ENCODE measurements at places on chromosomes 16 and 17. TPM values are rescaled to one million over a fixed set of nuclear protein-coding genes. Genes with fewer than 3 reads are reported as not detected.

The MLYCD gene
- 1.4 TPM for total RNA-seq

The RNF222 gene
- not detected for total RNA-seq

The KRT24 gene
- total RNA-seq, result not detected

The IL17C gene
- total RNA-seq, result not detected

DNA sequence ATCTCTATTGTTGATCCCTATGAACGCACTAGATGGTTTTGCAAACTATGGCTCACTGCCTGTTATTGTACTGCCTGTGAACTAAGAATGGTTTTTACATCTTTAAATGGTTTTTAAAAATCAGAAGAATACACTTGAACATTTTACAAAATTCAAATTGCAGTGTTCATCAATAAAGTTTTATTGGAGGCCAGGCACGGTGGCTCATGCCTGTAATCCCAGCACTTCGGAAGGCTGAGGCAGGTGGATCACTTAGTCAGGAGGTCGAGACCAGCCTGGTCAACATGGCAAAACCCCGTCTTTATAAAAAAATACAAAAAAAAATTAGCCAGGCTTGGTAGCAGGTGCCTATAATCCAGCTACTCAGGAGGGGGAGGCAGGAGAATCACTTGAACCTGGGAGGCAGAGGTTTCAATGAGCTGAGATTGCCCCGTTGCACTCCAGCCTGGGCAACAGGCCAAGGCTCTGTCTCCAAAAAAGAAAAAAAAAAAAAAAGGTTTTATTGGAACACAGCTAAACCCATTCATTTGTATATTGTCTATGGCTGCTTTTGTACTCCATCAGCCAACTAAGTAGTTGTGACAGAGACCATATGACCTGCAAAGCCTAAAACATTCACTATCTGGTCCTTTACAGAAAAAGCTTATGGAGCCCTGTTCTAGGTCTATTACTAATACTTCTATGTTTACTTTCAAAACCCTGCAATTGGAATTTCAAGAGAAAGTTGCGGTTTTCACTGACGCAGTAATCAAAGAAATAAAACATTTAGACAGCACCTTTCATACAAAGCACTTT lies 18.9 kb downstream of the IKZF3 start:
- DNase-seq, result no peak

- no peak for DNase-seq
These were observed 11.8 kb upstream of the PHF12 start for GRCh38 chr17:28963055-28963611.

DNA sequence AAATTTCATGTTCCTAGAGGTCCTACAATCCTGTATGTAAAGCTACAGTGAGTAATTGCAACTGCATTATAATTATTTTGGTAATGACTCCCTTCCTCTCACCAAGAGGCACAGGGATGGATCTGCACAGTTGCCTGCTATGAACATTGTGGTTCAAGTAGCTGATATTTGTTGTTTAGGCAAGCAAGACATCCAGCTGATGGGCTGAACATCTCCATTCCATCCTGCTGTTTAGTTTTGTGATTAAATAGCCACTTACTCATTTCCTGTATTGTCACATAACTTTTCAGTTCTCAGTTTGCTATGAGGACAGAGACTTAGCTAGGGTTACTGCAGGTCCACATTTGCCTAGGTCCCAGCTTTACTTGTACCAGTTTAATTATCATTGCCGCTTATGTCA lies 181.2 kb upstream of the TBX2 start:
- DNase-seq, result peak; percentile 77

- DNase-seq, result peak; percentile 68
These were observed 80.3 kb upstream of the GOT2 start for GRCh38 chr16:58814348-58814801.

DNA sequence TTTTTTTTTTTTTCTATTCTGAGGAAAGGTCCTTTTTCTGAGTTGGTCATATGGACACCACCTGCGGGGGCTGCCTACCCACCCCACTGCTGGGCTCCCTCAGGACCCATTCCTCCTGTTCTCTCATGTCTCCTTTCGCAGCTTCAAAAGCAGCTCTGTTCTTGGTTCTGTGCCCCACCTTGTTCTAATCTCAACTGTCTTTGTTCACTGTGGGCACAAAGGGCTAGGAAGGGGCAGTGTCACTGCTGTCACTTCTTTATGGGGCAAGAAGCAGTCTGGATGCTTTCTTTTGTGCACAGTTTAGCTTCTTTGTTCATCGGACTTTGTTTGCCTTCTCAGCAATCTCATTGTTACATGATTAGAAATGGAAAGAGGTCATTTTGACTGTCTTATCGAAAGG lies 7.1 kb downstream of the GOSR2 start:
- DNase-seq, result no peak

GRCh38 chr17:19304209-19304608 lies 58.3 kb downstream of the B9D1 start:
- peak; percentile 64 for DNase-seq

GRCh38 chr16:9012848-9013507 lies 49.3 kb upstream of the USP7 start:
- DNase-seq, result peak; percentile 22

GRCh38 chr17:3763777-3764170 lies 37.2 kb downstream of the ITGAE start:
- no peak for DNase-seq
